Neural crest cell (in vitro differentiated cells): ENCODE measurements at places on chromosomes 11 and 22.

DNA sequence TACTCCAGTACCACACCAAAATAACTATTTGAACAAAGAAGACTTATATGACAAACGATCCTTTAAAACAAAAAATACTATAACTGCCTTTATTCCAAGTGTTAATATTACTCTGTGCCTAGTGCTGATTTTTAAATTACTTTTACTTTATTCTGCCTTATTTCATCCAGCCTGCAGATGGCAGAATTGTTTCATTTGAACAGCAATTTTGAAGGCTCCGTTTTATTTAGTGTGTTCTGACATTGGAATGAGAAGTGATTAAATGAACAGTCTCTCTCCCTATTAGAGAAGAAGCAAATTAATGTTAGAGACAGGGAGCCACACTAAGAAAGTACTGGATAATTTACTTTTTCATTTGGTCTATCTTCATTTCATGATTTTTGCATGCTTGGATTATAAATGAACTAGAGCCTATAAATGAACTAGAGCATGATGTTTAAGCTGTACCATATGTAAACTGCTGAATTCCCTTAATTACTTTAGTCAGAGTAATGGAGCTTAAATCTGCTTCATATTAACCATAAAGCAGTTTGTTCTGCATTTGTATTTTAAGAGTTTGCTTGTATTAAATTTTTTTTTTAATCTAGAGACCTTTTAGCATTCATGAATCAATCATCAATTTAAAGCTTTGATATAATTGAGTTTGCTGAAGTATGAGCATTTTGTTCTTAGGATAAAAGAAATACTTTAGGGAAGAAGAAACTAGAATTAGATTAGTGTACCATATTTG is 9.8 kb downstream of the PDHX start:
- DNase-seq: no peak

GRCh38 chr22:21947040-21948014 is 5.3 kb downstream of the PPM1F start:
- DNase-seq: no peak

DNA sequence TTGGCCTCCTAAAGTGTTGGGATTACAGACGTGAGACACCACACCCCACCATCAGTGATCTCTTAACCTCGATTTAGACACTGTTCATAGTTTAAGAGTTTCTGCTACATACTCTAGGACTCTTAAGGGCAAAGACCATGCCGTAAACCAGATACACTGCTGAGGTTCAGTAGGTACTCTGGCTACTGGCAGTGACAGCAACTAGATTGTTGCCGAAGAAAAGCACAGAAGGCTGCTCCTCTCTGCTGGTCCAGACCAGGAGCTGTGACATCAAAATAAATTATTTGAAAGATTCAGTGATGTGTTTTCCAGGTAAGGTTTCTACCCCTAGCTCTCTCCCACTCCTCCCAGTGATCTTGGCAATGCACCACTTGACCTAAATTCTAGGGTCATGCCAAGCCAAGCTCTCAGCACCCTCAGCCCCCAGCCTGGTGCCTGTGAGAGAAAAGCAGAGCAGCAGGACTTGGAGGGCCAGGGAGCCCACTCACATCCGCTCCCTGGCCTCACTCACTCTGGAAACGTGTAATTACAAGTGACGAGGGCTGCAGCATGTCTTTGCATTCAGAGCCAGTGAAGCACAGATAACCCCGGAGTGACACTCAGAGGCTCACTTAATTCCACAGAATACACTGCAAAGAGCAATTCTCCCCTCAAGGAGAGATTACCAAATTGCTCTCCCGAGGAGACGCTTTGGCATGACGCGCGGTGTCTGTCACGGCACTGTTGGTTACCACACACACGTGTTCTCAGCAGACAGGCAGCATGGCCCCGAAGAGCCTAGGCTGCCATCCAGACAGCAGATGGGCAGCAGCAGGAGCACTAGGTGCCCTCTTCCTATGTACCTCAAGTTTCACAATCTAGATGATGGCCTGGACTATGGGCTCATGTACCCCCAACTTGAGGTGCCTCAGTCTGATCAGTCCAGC is 96.9 kb upstream of the PITPNB start:
- DNase-seq: no peak

DNA sequence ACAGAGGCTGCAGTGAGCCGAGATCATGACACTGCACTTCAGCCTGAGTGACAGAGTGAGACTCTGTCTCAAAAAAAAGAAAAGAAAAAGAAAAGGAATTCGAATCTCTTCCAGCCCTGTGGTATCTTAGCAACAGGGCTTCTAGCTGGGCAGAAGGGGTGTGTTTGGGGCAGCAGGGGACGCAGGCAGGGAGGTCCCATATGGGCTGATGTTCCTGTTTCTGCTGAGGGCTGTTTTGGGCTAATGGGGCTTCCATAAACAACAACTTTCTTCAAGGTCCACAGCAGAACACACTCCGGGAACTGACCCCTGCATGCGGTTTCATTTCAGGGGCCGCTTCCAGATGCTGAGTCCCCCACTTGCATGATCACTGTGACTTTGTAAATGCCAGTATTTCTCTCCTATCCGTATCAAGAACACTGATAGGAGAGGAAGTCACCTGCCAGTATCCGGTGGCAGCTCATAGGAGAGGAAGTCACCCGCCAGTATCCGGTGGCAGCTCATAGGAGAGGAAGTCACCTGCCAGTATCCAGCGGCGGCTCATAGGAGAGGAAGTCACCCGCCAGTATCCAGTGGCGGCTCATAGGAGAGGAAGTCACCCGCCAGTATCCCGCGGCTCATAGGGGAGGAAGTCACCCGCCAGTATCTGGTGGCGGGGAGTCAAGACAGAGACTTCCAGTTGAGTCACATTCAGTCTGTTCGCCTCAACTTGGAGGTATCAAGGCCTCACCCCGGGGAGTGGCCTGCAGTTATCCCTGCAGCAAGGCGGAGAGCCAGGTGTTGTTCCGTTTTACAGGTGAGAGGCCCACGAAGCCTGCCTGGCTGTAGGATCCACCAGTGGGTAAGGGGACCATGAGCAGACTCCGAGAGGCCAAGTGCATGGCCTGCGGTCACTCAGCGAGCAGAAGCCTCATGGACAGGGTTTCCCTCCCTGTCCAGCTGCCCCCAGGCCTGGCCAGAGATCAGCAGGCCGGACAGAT is 8.3 kb upstream of the FGF19 start:
- no peak for DNase-seq

GRCh38 chr22:29114392-29114791 is 41.6 kb downstream of the KREMEN1 start:
- DNase-seq: no peak

- DNase-seq: no peak
Measured at GRCh38 chr11:17986711-17987220, 26.1 kb downstream of the SERGEF start.

- DNase-seq: no peak
Measured at GRCh38 chr11:118789501-118790356, 1.2 kb downstream of the DDX6 start.

- DNase-seq: no peak
Measured at GRCh38 chr11:12556788-12557384, 117.3 kb upstream of the TEAD1 start.

DNA sequence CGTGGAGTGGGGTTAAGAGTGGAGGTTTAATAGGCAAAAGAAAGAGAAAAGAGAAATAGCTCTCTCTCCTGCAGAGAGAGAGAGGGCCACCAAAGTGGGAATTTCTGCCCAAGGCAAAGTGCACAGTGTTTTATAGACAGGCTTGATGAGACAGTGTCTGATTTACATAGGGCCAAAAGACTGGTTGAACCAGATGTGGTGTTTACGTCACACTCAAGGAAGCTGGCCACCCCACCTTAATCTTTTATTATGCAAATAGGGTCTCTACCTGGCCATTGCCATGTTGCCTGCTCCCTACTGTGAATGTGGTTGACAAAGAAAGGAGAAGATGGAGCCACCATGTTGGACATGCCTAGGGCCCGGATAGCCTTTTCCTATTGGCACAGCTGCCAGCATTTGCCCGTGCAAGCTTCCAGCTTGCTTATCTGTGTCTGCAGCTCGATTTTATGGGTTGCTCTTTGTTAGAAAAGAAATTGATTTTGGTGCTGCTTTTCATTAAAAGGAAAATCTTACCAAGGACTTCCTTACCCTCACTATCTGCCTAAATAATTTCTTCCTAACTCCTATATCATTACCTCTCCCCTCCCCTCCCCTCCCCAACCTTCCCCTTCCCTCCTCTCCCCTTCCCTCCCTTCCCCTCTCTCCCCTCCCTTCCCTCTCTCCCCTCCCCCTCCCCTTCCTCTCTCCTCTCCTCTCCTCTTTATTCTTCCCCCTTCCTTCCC is 436.0 kb downstream of the NELL1 start:
- DNase-seq: no peak

DNA sequence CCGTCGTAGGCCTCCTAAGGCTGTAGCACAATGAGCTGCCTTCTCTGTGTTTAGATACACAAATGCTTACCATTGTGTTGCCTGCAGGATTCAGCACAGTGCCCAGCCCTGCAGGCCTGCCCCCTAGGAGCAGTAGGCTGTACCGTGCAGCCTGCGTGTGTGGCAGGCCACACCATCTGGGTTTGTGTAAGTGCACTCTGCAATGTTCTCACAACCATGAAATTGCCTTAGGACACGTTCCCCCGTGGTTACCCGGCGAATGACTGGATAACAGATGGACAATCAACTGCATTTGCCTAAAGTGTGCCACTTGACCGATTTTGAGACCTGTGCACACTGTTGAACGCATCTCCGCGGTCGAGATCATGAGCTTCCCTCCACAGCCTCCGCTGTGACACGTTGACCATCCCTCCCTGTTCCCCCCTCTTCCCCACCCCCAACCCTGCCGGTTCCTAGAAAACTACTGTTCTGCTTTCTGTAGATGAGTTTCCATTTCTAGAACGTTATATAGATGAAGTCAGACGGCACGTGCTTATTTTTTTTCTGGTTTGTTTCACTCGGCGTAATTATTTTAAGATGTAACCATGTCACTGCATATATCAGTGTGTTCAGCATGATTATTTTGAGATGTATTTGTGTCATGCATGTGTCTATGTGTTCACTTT is 22.2 kb upstream of the CTSD start:
- no peak for DNase-seq
